ENCODE measurements at places on chromosomes 6 and 20. TPM values are rescaled to one million over a fixed set of nuclear protein-coding genes. Genes with fewer than 3 reads are reported as not detected.

IL17A gene
- total RNA-seq, result 2.8 TPM

GLP1R gene
- 2.1 TPM for total RNA-seq

LTA gene
- 110 TPM for total RNA-seq

VWA7 gene
- 3.3 TPM for total RNA-seq

ARG1 gene
- not detected for total RNA-seq

SLC52A3 gene
- total RNA-seq, result not detected

STX11 gene
- total RNA-seq, result 34.0 TPM

CRYBG1 gene
- 50.7 TPM for total RNA-seq

CLVS2 gene
- total RNA-seq, result not detected

PDYN gene
- total RNA-seq, result not detected

PERP gene
- 8.5 TPM for total RNA-seq

KIAA1586 gene
- total RNA-seq, result 12.1 TPM

HLA-DRA gene
- 18.8 TPM for total RNA-seq

PRRC2A gene
- 260 TPM for total RNA-seq

TP53TG5 gene
- 0.83 TPM for total RNA-seq

GTSF1L gene
- not detected for total RNA-seq

XPO5 gene
- 150 TPM for total RNA-seq

CGAS gene
- 20.7 TPM for total RNA-seq

All from activated T-cell treated with anti-CD3 and anti-CD28 coated beads, Interleukin-2, amount 50 U/mL, for 72 hours (primary cell).